ENCODE measurements at places on chromosomes 5 and 9.

DNA sequence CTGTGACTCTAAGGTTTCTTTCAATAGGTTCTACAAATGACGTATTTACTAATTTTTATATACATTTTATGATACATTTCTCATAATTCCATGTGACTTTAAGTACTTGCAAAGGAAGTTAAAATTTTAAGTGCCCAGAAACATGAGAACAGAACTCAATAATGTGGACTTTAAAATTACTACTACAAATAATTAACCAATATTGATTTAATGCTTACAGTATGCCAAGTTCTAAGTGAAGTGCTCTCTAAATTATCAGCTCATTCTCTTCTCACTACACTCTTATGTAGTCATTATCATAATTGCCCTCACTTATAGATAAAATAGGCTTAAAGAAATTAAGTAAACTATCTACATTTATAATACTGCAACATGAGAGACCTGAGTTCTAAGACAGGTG is 1690.7 kb upstream of the CDH9 start:
- no peak for DNase-seq

DNA sequence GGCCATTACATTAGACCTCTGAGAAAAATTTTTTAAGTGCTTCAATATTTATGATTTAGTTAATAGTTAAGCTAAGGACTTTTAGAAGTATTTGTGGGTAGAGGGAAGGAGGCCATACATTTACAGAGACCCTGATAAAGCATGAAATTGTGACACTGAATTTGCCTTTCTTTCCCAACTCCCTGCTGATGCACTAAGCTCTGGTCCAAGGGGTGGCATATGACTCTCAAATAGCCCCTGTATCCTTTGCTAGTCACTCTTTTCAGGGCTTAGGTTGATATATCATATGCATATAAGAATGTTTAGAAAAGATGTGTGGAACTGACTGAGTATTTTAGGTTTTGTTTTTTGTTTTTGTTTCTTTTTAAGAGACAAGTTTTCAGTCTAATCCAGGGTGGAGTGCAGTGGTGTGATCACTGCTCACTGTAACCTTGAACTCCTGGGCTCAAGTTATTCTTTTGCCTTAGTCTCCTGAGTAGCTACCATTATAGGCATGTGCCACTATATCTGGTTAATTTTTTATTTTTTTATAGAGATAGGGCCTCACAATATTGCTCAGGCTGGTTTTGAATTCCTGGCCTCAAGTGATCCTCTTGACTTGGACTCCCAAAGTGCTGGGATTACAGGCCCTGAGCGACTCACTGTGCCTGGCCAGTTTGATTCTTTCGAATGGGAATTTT is 20.5 kb downstream of the KIAA1958 start:
- no peak for DNase-seq

DNA sequence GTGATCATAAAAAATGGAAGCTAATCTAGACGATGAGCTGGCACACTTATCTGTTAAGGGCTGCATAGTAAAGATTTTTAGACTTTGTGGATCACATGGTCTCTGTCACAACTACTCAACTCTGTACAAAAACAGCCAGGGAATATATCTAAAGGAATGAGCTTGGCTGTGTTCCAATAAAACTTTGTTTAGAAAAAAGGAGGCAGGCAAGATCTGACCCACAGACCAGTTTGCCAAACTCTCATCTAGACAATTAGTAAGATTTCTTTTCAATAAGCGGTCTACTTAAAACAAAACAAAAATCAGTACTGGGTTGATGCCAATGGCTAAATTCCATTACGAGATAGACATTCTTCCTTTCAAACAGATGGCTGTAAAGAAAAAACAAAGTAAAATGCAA is 53.0 kb upstream of the RETREG1 start:
- no peak for DNase-seq

DNA sequence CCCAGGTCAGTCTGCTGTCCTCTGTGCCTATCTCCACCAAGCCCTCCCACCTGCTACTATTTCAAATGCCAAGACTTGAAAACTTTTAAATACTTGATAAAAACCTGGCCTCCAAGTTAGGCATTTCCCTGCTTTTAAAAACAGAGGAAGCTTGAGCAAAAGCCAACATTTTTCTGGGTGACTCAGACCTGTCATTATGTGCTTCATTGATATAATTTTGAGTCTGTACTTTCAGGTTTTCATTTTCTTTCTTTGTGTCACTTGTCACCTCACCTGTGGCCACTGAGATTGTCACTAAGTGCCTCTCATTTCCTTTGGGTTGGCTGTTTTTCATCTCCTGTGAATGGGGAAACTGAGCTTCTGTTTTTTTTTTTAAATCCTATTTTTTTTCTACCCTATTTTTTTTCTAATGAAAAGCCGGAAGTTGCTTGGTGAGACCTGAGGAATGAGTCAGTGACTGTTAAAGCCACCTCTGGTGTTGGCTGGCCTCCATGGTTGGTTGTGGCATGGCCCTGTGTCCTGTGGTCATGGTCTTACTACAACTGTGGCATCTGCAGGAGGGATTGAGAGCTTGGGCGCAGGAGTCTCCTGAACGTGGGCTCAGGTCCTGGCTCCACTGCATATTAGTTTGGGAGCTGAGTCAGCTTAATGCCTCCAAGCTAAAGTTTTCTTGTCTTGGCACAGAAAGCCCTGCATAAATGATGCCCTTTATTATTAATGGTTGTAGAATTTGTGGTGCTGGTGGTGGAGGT is 56.7 kb downstream of the ARHGAP26 start:
- no peak for DNase-seq

DNA sequence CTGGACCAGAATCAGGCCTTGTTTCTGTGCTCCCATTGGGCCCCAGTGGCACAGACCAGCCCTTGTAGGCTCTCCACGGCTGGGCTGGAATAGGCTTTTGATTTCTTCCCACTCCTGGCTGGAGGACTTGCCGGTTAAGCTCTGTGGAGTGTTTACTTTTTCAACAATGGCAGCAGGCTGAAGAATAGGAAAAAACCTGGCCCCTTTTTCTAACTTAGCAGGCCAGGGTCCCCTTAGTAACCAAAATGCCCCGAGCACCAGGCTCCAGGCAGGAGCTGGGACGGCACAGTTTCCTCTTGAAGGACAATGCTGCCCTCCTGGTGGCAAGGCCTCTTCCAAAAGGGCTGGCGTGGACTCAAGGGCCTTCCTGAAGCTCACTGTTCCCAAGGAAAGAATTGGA is 230.3 kb downstream of the CRB2 start:
- DNase-seq = no peak

DNA sequence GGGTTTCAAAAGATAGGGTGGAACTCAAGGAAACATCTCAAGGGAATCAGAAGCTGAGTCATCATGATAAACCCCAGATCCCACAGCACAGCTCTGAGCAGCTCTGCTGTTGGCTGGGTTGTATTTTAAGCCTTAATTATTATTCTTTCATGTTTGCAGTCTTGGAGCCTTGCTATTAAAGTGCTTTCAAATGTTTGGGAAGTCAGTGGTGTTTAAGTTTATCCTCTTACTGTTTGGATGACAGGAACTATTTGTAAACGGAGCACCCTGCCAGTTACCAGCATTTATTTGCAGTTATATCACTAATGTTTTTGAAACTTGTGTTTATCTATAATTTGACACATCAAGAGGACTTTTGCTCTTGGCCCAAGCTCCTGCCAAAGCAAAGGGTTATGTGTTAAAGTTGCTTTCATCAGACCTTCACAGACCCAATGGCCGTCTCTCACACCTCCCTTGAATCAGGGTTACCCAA is 141.1 kb upstream of the SPDL1 start:
- DNase-seq = no peak

- DNase-seq = no peak
Observed at GRCh38 chr9:82101475-82101874, 112.9 kb downstream of the SPATA31D1 start.

- no peak for DNase-seq
Observed at GRCh38 chr5:55927861-55928655, 66.7 kb downstream of the IL6ST start.

GRCh38 chr5:150498501-150498900 is 9.4 kb upstream of the NDST1 start:
- no peak for DNase-seq

- no peak for DNase-seq
Observed at GRCh38 chr5:39772307-39772706, 347.5 kb upstream of the DAB2 start.

GRCh38 chr5:132776938-132777208 is 166 bp downstream of the SEPTIN8 start:
- no peak for DNase-seq

DNA sequence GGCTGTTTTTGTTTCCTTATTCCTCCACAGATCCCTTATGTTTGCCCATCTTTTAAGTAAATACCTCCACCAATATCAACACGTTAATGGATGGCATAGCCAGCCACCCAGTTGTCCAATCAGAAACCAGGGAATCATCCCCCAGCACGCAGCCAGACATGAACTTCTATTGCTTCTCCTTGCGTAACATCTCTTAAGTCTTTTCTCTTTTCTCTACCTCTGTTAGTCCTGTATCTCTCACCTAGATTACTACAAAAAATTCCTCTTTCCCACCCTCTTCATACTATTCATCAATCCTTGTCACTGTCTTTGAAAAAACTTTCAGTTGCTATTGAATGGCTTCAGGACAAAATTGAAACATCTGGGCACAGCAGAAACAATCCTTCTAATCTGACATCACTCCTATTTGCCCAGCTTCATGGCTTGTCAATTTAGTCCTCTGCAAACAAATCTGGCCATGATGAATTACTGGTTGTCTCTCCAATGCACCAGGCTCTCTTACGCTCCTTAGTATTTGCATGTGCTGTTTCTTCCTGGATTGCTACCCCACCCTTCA is 349.3 kb downstream of the RAB3C start:
- no peak for DNase-seq

- DNase-seq = peak; percentile 67
Observed at GRCh38 chr9:83239747-83240146, 176.8 kb upstream of the RASEF start.

DNA sequence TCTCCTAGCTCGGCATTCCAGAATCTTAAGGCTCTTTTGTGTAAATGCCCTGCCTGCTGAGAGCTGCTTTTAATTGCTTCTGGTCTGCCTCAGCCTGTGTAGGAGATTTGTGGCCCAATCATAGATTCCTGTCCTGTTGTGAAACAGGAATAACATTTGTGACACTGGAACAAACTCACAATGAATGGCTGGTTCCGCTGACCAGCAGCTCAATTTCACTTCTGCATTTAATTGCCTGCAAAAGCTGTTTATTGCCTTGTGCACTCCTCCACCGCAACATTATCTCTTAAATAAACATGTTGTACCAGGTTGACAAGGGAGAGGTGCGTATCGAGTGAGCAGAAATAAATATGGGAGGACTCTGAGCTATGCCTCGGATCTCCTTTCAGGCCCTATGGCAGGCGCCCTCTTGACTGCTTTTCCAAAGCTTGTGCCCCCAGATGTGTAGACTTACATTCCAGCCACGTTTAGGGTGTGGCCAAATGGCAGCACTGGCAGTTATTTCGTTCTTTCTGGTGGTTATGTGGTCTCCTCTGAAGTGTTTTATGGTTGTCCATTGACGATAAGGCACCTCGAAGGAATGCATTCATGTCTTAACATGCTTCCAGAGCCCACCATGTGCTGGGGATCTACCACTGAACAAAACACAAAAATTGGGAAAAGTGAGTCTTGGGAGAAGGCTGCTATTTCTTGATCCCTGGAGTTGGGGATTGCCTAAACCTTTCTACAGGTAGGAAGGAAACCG is 58.1 kb downstream of the DMRT1 start:
- peak; percentile 6 for DNase-seq

- no peak for DNase-seq
Observed at GRCh38 chr5:180915924-180916323, 17.0 kb downstream of the BTNL8 start.

DNA sequence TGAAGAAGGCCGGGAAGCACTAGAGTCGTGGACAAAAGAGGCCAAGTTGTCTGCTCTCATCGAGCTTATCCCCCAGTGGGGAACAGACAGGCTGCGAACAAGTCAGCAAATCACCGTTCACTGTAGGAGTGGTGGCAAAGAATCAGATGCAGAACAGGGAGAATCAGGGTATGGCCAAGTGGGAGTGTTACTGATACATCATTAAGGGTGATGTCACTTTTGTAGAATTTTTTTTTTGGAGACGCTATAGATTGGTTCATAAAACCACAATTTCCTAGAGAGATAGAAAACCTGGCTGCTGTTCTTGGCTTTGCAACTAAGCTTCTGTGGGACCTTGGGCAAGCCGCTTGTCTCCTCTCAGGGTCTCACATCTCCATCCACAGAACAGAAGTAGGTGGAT is 21.3 kb downstream of the SPRY4 start:
- DNase-seq = no peak

GRCh38 chr9:14313951-14314423 is at the start of gene NFIB:
Gene NFIB (minus strand): TSS chr9:14314141. CDS start chr9:14313511, 630 bp downstream.
- peak; percentile 66 for DNase-seq

- DNase-seq = no peak
Observed at GRCh38 chr5:145969714-145970092, 33.3 kb downstream of the SH3RF2 start.
